ENCODE measurements at places on chromosomes 13 and 19.

- no peak for DNase-seq
These were observed 25.0 kb downstream of the ERCC5 start for GRCh38 chr13:102870677-102871415.

- DNase-seq = no peak
These were observed 33.9 kb upstream of the MIR17HG start for GRCh38 chr13:91313581-91313980.

- DNase-seq = no peak
These were observed 91.5 kb upstream of the WASF3 start for GRCh38 chr13:26465954-26466353.

- no peak for DNase-seq
These were observed 3.1 kb downstream of the KLF5 start for GRCh38 chr13:73061876-73062275.

- DNase-seq = no peak
These were observed 5.0 kb upstream of the ADM5 start for GRCh38 chr19:49684251-49684982.

- no peak for DNase-seq
These were observed 62.7 kb downstream of the PSPC1 start for GRCh38 chr13:19720039-19720438.

DNA sequence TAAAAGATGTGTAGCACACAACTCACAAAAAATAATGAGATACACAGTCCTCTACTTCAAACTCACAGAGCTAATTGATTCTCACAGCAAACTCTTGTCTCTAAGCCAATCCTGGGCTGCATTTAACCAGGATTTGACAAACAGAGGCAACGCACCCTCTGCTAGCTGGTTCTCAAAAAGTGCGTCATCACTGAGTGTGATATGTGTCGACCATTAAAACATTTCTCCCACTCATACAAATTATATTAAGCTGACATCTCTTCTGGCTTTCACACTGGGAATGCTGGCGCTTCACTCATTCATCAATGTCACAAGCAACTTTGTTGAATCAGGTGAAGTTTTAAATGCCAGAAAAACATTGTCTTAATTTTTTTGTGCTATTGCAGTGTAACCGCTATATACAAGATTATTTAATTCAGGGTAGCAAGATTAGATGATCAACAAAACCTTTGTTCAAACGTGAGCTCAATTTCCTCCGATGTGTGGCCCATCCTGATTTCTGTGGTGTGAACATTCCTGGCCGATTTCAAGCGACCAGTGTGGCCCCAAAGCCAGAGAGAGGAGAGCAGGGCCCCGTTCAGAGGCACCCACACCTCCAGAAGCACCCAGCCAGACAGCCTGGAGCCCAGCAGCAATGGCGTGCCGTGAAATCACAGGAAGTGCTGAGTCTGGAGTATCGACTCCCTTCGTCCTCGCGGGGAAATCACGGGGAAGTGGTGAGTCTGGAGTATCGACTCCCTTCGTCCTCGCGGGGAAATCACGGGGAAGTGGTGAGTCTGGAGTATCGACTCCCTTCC lies 49.4 kb downstream of the RASA3 start:
- no peak for DNase-seq

- no peak for DNase-seq
These were observed 14.2 kb downstream of the ZNF699 start for GRCh38 chr19:9295411-9295849.

DNA sequence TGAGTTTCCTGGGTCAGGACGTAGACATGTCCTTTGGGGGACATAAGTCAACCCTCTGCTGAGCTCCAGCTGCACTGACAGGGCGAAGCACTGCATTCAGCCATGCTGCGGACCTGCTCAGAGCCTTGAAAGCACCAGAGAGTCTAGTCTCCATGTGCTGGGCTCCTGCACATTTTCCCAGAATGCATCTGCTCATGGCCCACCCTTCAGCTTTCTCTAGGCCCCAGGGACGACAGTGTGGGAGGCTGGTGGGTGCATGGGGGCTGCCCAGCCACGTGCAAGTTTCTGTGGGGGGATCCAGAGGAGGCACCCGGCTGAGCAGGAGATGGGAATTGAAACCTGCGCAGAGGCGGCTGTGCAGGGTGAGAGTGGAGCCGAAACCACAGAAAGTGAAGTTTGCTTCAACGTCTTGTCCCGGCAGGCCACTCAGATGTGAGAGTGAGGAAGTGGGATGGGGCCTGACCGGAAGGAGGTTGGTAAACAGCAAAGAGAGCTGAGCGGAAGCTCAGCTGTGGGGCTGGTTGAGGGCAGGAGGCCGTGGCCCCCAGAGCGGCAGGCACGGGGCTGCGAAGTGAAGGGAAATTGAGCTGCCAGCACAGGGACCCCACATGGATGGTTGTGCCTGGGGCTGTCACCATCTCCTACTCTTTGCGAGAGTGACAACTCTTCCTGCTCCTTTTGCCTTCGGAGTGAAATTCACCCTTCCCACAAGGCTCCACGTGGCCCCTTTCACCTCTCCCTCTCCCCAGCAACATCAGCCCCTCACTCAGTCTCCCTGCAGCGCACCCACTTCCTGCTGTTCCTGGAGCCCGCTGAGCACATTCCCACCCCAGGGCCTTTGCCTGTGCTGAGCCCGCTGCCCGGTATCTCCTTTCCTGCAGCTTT lies 11.8 kb downstream of the PGLS start:
- DNase-seq = no peak

- no peak for DNase-seq
These were observed 4.2 kb upstream of the PDX1 start for GRCh38 chr13:27915301-27916207.

GRCh38 chr13:63167699-63168337 lies 1752.2 kb upstream of the PCDH20 start:
- no peak for DNase-seq

DNA sequence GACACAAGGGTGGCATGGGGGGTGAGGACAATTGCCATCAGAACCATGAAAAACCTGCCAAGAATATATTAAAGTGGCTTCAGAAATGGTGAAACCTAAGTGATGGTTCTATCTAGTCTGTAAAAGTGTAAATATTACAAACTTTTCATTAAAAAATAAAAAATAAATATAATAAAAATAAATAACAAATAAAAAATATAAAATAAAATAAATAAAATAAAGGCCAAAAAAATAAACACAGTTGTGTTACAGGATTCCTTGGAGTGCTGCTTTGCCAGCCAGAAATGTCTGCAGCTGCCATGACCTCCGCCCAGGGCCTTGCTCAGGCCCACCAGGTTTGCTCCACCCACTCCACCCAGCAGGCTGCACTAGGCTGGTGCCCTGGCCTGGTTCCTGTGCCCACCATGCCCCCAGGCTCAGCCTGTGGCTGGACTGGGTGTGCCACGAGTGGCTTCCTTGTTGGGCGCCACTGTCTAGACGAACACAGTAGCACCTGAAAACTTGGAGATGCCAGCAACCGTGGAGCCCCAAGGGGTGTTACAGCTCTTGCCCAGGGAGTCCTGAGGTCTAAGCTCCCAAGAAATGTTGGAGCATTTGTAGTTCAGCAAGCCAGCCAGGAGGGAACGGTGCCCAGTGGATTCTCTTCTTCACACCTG lies 20.9 kb downstream of the CCDC70 start:
- DNase-seq = no peak

DNA sequence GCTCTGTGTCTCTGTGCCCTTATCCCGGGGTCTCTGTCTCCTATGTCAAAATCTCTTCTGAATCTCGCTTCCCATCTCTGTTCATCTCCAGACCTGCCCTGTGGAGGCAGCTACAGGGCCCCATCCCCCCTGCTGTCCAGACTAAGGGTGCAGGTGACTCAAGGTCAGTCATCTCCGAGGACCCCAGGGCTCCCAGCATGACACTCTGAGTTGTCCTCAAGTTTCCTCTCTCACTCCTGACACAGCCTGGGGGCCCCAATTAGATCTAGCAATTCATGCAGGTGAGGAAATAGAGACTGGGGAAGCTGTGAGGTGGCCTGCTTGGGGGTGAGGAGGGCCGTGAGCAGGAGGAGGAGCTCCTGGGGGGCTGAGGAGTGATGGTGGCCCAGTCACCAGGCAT lies 2.1 kb upstream of the CNFN start:
- no peak for DNase-seq

DNA sequence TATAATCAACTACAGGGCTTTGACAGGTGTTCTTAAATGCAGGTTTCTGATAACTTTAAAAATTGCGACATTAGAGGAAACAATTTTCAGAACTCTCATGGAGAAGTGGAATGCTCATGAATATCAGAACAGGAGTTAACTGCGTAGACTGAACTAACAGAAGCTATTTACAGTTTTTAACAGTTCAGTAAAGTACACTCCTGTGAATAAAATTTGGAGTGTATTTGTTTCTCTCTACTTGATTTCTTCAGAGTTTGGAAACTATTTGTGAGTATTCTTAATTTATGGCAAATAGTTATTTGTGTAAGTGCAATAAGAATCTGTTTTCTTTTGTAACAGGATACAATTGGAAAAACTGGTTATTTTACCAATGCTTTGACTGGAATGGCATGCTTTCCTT lies 114.4 kb downstream of the TNFRSF19 start:
- DNase-seq = no peak

GRCh38 chr19:39563408-39563807 lies 23.4 kb upstream of the EID2 start:
- DNase-seq = no peak

- DNase-seq = no peak
These were observed 40.8 kb downstream of the GGACT start for GRCh38 chr13:100547791-100548201.

- DNase-seq = no peak
These were observed 64.0 kb upstream of the MED4 start for GRCh38 chr13:48158915-48159314.

DNA sequence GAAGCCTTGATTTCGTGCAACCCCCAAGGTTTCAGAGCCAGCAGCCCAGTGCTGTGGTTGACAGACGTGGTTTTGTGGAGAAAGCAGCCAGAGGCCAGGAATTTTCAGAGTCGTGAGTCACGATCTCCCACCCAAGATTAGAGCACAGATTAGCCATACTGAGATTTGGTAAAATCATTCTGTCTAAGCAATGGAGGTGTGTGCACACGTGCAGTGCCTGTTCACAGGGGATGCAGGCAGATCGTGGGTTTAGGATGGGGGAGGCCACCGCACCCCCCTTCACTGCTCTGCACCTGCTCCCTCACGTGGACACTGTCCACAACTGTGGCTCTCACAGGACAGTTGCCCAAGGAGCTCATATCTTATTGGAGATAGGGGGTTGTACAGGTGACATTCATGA lies 46.6 kb upstream of the GPR183 start:
- DNase-seq = no peak

DNA sequence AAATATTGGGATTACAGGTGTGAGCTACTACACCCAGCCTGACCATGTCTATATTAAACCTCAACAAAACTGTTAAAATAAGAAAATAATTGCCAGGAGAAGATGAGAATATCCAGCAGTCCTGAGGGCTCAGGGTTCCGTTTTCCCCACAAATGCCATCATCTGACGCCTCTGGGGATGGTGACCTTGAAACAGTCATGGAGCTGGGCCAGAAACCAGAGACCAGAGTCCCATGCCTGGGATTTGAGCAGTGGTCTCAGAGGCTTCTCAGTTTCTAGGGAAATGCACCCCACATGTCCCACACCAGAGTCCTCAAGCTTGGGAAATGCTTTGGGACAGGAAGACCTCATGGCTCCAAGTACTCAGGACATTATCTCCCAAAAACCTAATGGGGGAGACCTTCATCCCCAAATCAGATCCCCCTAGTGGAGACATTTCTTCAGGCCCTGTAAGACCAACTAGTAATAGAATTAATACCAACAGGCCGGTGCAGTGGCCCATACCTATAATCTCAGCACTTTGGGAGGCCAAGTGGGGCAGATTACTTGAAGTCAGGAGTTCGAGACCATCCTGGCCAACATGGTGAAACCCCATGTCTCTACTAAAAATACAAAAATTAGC lies 2.9 kb upstream of the MAP1S start:
- no peak for DNase-seq

- DNase-seq = no peak
These were observed 622 bp upstream of the RBM42 start for GRCh38 chr19:35628264-35628564.

DNA sequence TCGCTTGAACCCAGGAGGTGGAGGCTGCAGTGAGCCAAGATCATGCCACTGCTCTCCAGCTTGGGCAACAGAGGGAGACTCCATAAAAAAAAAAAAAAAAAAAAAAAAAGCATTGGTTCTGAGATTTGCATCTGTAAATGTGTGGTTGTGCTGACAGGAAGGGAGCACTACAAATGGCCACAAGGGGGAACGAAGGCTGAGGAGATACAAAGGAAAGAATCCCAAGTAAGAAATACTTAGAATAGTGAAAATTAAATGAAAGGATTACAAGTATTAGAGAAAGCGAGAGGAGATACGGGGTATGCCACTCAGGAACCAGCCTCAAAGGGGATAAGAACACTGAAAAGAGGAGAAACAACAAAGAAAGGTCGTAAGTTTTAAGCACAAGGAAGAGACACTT lies 284.9 kb downstream of the KLF12 start:
- no peak for DNase-seq

DNA sequence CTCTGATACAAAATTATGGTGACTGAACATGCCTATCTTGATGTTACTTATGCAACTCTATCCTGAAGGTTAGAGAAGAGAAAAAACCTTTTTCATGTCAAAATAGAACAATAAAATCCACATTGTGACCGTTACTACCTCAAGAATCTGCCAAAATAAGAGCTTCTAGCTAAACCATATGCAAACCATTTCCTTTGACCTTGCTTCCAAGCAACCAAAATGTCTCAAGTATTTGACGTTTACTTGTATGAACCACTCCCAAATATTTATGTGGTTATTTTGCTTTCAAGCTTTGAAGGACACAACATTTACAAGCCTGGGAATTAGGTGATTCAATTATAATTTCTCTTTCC lies 13.9 kb downstream of the FOXO1 start:
- DNase-seq = no peak

DNA sequence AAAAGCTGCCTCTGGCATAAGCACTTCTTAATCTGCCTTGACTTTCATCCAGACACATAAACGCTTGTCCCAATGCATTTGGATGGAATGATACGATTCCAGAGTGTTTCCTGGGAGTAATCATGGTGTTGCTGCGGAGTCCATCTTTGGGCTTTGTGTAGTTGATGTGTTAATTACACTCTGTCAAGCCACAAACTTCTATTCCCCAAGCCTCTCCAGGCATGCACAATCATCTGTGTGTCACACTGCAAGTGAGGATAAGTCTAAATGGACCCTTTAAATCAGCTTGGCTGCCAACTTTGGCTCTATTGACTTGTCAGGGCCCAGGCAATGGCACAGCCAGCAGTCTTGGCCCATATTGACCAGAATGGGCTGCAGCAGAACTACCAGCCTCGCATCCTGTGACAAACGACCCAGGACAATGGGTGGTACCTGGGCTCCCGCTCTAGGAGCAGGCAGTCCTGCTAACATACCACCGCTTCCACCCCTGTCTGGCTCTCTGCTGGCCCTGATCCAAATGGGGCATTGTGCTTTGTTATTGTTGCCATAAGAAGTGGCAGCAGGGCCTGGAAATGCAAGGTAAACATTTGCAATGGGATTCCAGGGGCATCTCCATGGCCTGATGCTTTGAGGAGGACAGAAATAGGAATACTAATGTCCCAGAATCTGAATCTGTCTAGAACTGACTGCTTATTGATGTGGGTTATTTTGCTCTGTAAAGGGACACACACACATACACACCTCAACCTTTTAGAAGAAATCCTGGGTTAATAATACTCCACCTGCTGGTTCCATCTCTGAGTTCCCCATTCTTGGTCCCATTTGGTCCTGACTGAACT lies 127.2 kb downstream of the DNAJC15 start:
- DNase-seq = no peak
